Thyroid gland (tissue), 4 donors: ENCODE measurements at places on chromosomes 13 and 19.

DNA sequence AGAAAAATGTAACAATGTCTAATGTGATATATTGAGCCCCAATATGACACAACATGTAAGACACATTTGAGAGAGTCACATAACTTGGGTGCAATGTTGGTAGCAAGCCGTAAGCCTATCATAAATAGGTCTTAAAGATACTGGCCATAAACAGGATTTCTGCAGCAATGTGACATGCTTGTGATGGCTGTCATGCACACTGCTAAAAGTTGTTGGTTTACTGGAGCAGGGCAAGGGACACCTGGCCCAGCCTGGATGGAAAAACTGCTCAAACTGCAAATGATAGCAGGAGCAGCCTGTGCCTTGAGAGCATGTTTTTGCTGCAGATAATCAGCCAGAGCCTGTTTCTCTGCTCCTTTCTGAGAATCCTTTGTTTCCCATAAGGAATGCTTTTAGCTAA, 136.7 kb upstream of the ZNF91 start:
- DNase-seq = no peak

- no peak for DNase-seq
These were observed 90.9 kb upstream of the ZNF507 start for GRCh38 chr19:32254509-32254890.

- DNase-seq = no peak
These were observed 743 bp downstream of the CHAF1A start for GRCh38 chr19:4403005-4403761.

DNA sequence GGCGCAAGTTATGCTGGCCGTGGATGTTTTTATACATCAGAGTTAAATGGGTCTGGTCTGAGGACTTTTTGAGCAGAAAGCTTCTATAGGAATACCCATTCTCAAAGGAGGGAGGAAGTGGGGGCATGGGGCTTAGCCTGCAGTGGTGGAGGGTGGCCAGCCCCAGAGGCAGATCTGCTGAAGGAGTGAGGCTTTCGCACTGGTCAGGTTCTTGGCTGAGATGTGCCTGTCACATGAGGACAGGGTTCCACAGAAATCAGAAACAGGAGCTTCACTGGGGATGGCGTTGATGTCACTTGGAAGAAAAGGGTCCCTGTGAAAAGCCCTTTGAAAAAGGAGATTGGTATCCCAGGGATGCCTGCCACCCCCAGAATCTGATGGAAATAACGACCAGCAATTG, 100.7 kb upstream of the MCF2L start:
- no peak for DNase-seq

DNA sequence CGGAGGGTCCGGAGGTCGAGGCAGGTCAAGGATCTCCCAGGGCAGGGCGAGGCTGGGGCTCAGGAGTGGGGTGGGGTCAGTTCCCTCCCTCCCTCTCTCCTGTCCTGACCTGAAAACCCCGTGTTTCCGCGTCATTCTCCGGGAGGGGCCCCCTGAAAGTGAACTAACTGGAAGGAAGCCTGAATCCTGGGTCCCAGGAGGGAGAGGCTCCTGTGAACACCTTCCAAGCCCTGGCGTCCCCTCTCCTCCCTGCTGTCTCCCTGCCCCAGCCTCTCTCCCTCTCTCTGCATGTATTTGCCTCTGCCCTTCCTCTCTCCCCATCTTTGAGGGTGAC, 741 bp upstream of the CADM4 start:
- no peak for DNase-seq

- DNase-seq = peak; percentile 44
These were observed 485 bp upstream of the ZNF845 start for GRCh38 chr19:53333066-53333462.
